ENCODE measurements at places on chromosomes 12 and 14.

DNA sequence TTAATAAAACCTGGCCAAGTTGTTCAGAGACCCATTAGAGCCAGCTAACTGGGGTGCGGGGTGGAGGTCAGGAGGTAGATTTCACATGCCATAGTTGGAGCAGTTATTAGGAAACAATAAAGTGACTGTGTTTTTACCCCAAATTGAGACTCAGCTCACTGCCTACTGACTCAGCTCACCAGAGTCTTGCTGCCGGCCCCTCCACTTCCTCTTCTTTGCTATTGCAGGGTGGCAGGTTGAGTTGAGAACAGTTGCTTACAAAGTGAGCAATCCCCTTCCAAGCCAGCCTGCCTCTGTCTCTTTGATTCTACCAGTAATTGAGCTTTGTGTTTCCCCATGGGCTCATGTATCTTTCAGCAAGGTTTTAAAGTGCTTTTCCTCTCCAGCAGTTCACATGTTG is 12.9 kb downstream of the ST8SIA1 start:
- no peak for DNase-seq

DNA sequence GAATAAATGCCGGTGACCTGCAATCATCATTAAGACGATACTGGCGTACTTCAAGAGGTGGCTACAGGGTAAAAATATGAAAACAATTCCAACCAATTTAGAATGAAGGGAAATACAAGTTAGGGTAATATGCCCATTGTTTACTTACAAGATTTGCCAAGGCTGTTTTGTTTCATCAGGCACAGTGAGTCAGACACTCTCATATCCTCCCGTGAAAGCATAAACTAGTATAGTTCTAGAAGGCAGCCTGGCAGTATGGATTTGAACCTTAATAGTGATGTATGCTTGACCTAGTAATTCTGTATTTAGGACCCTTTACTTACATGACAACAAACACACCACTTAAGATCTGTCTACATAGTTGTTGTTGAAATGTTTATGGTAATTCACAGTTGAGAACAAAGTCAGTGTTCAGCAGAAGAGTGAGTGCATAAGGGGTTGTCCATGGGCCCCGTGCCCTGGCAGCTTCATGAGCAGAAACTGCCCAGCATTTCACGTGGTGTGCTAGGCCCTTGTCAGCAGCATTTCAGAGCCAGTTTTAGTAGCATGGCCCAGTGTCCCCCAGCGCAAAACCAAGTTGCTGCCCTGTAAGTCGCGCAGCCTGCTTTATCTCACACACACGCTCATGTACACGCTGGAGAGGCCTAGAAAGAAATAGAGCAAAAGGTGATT is 80.8 kb downstream of the EP400 start:
- no peak for DNase-seq

DNA sequence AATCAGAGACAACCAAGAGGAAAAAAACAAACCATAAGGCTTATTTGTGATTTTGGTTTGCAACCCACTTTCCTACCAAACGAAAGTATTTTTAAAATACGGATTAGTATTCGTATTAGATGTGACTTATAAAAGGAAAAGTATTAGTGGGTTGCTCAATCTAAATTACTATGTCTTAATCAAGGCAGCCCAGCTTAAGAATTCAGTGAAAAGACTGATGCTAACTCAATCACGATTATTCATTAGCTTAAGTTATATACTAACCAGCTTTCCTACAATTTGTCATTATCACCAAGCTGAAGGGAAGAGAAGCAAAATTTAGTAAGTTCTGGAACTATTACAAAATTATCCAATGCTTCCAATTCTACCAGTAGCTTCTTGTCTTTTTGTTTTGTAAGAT is 62.7 kb downstream of the FERMT2 start:
- no peak for DNase-seq

GRCh38 chr12:78018171-78018910 is 187.6 kb downstream of the NAV3 start:
- DNase-seq: no peak

GRCh38 chr12:128783129-128783574 is 40.6 kb downstream of the SLC15A4 start:
- DNase-seq: no peak

GRCh38 chr14:99519347-99519881 is 38.2 kb downstream of the CCNK start:
- peak; percentile 25 for DNase-seq

GRCh38 chr12:105562199-105562971 is 231.9 kb downstream of the C12orf75 start:
- DNase-seq: no peak

DNA sequence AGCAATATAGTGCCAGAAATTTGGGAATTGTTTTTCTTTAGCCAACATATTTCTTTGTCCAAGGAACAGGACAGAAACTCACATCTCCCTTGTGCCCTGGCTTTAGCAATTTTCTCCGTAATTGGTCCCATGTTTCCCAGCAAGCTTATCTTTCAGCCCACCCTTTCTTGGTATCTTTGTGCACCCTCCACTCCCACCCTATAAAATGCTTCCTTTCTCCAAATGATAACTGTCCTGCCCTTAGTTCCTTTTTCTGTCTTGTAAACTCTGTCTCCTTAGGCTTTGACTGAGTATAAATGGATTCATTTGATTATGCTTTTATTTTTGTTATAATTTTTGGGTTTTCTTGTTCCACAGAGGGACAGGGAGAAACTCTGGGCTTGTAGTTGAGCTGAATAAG is 442.8 kb downstream of the ATP23 start:
- no peak for DNase-seq

GRCh38 chr12:67669934-67670631 is 21.5 kb downstream of the DYRK2 start:
- no peak for DNase-seq

- no peak for DNase-seq
Observed at GRCh38 chr12:112794721-112795486, 3.4 kb downstream of the RPH3A start.

DNA sequence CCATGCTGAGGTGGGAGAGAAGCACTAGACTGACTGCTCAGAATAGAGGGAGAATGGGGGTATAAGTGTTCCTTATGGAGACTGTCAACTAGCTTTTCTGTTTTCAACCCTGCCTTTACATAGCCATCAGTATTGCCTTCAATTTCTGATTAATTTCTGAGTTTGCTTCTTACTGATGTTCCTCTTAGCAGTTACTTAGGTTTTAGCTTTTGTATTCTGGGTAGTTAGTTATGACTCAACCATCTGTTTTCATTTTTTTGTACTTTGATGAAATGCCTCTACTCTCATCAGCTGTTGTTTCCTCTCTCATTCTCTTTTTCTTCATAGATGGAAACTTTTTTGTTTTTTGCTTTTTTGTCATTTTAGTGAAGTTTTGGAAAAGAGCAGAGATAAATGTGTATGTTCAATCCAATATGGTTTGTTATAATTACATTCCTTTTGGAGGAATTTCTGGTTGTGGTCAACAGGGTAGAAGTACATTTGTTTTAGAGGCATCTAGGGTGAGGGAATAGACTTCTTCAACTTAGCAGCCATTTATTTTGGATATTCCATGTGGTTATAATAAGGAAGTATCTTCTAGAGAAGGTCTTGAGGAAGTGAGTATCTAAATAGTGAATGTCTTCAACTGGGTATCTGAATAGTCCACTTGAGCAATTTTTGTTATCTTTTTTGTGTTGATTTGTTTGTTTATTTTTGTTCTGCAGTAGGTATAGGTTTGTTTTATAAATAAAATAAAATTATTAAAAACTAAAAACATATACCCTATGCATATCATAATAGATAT is 29.6 kb downstream of the PMCH start:
- no peak for DNase-seq

DNA sequence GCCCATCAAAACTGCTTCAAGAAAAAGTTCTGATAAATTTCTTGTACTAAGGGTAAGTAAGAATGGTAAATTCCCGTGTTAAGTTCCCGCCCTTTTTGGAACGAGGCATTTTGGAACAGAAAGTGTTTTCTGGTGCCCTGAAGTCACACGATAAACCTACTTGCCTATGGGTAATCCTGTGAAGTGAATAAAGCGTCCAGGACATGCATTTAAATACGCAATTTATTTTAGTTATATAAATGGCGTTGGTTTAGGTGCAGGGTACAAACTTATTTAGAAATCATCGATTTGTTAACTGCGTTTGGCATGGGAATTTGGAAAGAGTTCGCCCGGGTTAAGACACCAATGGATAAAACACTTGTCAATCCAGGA is 715 bp upstream of the RAP1B start:
- DNase-seq: no peak

DNA sequence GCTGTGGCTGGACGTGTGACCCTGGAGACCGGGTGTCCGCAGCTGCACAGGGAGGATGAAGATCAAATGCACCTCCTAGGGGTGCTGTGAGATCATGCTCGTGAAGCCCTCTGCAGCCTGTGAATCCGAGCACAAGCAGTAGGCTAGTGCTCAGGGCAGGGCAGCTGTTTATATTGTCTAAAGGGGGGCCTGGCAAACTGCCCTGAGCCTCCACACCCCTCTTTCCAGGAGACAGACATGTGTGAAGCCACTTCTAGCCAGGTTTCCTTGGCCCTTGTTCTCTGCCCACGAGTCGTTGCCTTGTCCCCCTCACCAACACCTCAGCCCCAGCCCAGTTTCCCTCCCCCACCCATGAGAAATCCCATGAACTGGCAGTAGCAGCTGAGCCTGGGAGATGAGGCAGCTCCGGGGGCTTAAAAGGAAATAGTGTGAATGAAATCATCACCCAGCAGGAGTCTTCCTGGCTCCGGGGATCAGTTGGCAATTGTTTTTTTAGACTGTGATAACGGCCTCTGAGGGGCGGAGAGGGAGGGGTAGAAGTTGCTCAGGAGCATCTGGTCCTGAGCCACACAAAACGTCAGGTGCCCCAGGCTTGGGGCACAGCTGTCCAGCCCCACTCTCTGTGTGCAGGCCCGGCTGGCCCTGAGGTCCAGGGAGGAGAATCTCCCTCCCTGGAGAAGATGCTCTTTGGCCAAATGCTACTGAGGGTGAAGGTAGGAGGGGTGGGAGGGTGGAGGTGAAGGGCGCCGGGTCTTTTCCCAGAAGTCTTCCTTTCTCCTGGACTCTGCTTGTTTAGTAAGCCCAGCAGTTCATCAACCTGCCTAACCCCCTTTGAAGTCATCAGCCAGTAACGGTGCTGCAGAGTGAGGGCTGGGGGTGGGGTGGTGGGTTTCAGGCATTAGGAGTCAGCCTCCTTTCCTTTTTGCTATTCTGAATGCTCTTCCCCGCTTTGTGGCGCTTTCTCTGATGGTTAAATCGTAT is 4.0 kb downstream of the FGF6 start:
- DNase-seq: no peak

GRCh38 chr14:50225067-50225973 is 6.1 kb downstream of the SOS2 start:
- DNase-seq: no peak

GRCh38 chr12:42343721-42344120 is 17.8 kb downstream of the PPHLN1 start:
- DNase-seq: no peak
